Activated T-cell treated with anti-CD3 and anti-CD28 coated beads for 4 hours (primary cell): ENCODE measurements at places on chromosomes 7 and 10.

GRCh38 chr7:153550173-153550572 is 502.0 kb upstream of the DPP6 start:
- DNase-seq = no peak

- DNase-seq = no peak
These were observed 27.7 kb upstream of the BET1 start for GRCh38 chr7:94031865-94032264.

DNA sequence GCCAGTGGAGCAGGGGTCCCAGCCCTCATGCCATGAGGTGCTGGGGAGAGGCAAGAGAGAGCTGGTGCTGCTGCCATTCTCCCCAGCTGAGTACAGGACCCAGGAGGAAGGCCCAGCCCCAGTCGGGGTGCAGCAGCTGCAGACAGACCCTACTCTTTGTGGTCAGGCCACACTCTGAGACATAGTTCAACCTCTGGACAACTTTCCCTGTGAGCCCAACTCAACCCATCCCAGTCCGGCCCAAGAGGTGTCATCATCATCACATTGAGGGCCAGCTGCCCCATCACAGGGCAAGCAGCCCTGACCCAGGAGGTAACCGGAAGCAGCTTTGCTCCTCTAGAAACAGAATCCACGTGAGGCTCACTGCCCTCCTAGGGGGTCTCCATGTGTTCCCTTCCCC is 133.8 kb upstream of the KCNMA1 start:
- no peak for DNase-seq

DNA sequence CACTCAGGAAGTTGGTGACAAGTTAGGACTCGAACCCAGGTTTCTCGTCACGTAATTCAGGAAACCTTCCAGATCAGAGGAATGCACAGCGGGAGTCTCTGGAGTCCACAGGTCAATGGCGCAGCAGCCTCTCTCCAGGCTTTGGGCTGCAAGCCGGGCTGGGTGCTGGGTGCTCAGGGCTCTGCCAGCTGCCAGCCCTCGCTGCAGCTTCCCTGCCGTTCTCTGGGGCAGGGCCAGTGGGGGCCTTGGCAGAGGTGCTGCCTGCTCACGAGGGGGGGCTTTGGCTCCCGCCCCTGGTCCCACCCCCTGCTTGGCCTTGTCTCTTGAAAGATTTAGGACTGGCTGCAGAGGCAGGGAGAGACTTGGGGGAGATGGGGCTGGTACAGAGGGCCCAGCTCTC is at the start of gene TACR2:
TSS of gene TACR2 (minus strand) at position 224 of the 400 bp plus-strand sequence. CDS start 595 bp downstream, outside the sequence.
- no peak for DNase-seq

GRCh38 chr7:78350926-78351325 is 552.4 kb downstream of the PHTF2 start:
- no peak for DNase-seq

DNA sequence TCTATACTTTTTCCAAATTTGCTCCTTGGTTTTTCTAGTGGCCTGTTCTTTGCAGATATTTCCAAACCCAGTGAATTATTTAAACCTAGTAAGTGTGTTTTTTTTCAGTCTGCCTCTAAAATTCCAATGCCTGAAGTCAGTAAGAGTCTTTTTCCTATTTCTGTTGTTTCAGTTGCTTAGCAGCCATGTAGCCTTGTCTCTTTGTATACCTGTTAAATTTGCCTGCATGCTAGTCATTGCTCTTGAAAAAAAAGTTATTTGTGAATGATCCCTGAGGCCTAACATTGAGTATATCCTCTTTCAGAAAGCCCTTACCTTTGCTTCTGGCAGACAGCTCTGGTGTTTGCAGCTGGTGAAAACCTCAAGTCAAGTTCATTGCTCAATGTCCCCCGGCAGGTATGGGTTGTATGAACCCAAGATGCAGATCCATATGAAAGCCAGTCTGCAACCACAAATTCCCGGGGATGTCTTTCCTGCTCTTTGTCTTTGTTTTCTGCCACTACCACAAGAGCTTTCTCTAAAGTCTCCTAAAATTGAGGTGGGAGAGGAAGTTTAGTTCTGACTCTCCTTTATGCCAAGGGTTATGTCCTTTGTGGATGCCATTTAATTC is 35.7 kb downstream of the CH25H start:
- DNase-seq = no peak

GRCh38 chr7:71389976-71390375 is 258.0 kb downstream of the GALNT17 start:
- DNase-seq = no peak

- DNase-seq = no peak
These were observed 128.8 kb upstream of the SEM1 start for GRCh38 chr7:96838481-96838880.

GRCh38 chr10:62866451-62866850 is 50.3 kb upstream of the EGR2 start:
- DNase-seq = no peak

- no peak for DNase-seq
These were observed 313.2 kb downstream of the AHR start for GRCh38 chr7:17611611-17612010.

DNA sequence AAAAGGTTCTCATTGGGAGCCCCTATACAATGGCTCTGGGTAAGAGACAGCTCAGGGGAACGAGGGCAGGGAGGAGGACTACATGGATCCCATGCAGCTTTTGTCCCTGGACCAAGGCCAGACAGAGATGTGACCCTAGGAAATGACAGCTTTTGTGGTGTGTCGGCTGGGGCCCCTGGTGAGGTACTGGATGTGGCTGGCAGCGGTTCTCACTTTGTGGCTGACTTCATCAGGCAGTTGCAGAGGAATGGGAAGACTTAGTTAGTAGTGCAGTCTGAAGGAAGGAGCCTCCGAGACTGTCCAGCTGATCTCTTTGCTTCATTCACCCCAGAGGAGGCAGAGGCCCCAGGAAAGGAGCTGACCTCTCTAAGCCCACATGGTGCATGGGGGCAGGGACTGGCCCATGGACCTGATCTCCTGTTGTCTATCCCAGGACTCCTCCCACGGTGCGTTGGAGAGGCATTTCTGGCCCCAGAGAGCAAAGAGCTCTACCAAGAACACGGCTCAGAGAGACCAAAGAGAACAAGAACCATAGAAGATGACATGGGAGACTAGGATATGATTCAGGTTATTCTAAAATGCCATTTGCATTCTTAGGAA is 202.9 kb downstream of the RPS24 start:
- DNase-seq = no peak

- no peak for DNase-seq
These were observed 114.0 kb downstream of the PRKCQ start for GRCh38 chr10:6465854-6466601.

GRCh38 chr10:132355297-132355696 is 23.3 kb downstream of the LRRC27 start:
- no peak for DNase-seq

GRCh38 chr10:393106-393745 is 258.0 kb downstream of the ZMYND11 start:
- DNase-seq = no peak

DNA sequence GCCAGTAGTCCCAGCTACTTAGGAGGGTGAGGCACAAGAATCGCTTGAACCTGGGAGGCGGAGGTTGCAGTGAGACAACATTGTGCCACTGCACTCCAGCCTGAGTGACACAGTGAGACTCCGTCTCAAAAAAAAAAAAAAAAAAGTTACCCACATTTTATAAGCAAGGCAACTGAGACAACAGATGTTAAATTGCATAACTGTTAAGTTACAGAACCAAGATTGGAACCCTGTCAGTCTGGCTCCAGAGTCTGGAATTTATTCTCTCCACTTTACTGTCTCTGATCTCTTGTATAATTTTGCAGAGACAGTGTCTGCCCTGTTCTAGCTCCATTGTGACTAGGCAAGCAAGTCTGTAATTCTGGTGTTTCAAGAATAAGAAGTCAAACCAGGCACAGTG is 6.2 kb upstream of the ITGB1 start:
- no peak for DNase-seq

GRCh38 chr7:67683628-67684027 is 687.0 kb downstream of the TYW1 start:
- DNase-seq = no peak

DNA sequence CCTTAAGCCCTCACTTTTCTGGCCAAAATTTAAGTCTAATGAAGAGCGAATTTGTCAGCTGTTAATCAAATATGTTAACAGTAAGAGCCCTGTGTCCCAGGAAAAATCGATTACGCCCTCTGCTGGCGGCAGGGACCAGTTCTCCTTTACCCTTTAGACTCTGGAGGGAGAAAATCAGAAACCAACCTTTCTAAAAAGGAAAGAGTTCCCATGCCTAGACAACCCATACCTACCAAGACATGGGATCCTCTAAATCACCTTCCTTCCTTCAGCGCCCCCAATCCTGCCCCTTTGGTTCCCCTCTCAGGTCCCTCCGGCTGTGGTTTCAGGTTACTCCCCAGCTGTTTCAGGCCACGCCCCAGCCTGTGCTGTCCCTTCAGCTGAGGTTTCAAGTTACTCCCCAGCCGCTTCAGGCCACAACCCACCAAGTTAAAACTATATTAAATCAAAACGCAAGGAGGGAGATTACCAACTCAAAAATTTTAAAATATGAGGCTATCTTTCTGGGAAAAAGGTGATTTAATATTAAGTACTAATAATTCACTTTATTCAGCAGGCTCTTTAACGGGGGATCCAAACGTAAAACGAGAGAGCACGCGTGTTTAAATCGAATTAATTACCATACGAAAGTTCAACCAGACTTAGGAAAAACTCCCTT is 1.4 kb upstream of the AKR1B15 start:
- peak; percentile 60 for DNase-seq

GRCh38 chr10:132477066-132477397 is 60.6 kb upstream of the INPP5A start:
- DNase-seq = no peak
